ENCODE measurements at places on chromosomes 7 and 10.
A peak's percentile ranks its signal among the peaks of the same experiment; 100 is the strongest.

DNA sequence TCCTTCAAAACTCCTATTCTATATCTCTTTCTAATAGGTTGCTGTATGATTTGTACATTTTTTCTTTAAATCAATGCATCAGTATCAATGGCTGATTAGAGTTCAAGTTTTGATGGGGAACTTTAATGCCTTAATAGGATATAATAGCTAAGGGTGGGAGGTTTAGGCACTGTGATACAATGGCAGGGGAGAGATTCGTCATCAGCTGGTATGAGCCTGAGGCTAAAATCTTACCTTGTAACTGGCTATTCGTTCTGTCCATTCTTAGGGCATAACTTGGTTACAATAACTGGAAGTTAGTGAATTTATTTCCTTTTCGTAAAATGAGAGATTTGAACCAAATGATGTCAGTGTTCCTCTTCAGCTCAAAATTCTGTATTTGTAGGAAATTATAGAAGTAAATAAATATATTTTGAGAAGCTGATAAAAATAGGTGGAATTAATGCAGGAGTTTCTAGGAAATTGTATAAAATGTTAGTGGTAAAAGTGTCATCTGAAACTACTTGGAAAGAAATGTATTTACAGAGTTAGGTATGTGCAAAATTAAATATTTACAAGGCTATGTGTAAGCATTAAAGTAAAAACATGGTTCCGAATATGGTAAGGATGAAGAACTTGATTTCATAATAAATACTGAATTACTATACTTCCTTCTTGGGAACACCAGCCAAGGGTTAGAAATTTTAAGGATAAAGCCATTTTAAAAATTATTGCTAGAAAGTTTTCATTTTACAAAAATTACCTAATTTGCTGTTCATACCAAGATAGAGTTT is 27.5 kb upstream of the NAMPT start:
- no peak for DNase-seq

DNA sequence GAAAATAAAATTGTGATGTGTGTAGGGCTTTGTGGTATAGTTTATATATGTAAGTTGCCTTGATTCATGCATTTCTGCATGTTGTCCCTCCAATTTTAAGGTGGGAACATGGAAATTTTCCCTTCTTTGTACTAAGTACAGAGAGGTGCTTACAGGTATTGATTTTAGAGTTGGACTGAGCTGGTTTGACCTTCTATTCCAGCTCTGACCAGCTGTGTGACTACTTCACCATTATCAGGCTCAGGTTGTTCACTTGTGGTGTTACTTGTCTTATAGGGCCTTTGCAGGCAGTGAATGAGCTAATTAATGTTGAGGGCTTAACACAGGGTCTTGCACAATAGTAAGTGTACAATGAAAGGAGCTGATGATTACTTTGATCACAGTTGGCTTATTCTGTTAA is 16.3 kb downstream of the ZNF804B start:
- no peak for DNase-seq

DNA sequence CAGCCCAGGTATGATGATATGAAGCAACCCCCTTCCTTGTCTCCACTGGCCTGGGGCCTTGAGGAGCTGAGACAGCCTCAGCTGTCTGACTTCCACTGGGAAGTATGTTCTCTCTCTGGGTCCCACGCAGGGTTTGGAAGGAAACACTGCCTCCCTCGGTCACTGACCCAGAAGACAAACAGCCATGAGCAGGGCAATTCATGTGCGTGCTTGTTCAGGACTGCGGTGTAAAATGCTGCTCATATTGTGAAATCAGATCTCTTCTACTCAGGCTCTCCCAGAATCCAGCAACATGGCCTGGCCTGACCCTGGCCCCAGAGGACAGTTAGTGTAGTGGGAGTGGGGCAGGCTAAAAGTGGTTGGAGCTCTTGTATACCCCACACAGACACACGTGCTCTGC is 2.8 kb downstream of the CLCN1 start:
- no peak for DNase-seq

DNA sequence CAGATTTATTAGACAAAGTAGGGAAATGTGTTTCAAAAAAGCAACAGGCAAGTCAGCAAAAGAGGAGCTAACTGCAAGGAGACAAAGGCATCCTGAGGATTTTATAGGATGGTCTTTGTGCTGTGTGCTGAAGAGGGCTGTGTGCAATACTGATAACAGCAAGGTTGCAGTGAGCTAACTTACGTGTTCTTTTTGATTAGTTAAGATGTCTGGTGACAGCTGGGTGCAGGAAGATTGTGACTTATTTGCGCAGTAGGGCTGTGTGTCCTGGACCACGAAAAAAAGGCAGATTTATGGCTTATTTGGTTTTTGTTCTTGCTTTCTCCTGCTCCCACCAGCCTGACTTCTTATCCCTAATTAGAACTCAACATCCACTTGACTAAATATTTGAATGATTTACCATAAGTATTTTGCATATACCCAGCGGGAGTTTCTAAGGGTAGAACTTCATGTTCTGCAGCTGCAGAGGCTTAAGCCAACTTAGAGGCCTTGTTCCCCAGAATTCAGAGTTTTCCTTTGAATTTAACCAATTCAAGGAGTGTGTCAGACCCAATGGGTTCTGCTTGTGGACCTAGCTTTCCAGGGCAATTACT is 119.0 kb downstream of the ANKRD26 start:
- no peak for DNase-seq

DNA sequence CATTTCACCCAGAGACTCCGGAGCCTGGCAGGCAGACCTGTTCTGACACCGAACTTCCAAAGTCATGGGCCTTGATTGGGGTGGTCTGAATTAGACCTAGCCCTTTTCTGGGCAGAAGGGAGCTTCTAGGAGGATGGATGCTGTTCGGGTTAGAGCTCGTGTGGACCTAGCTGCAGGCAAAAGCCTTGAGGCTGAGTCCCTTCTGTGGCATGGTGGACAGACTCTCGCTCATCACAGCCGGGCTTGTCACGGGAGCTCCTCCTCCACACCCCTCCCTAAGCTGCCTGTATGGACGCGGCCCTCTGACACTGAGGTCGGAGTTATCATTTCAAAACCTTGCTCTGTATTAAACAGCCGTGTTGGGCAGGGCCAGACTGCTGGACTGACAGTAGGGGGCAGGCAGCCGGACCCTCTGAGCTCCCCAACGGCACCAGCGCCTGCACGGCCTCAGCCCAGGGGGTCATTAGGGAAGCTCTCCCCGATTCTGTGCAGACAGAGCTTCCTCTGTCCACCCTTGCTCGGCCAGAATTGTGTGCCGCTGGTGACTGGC is 2.2 kb downstream of the IRF5 start:
- DNase-seq = no peak

DNA sequence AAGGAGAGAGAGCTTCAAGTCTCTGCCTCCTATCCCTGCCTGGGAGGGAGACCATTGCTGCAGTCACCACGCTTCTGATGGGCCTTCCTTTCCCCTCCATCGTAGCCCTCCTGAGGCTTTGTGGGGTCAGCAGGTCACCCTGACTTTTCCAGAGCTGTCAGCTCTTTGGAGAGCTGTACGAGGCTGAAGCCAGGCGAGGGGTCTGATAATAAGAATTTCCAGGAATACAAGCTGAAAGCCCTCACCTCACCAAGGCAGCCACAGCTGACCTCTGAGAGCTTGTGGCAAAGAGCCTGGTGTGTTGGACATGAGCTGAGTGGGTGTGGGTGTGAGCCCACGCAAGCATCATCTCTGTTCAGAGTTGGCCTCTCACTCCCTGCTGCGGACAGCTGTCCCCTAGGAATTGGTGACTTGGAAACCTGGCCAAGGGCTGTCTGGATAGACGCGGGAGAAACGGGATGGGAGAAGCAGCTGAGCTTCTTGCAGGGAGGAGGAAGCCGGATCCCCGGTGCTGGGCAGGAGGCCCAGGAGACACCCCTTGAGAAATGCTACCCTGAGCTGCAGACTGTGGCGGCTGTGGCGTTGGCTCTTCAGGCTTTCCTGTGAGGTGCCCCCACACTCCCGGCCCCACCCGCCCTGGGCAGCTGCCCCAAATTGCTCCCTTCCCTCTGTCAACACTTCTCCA is 122.1 kb upstream of the BTBD16 start:
- DNase-seq = no peak

DNA sequence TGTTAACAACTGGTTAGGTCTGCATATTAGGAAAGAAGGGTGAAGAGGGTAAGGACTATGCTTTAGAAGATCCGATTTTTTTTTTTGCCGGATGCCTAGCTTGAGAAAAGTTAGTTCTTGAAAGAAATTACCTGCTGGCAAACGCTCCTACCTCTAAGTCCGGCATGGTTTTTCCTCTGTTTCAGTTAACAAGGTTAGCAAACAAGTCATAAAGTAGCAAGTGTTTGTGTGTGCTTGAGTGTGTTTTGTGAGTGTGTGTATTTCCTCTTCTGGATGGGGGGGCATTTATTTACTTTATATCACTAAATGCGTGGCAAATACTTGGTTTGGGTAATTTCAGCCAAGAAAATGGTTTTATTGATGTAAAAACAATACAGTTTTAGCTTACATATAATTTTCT is 195.6 kb downstream of the SUGCT start:
- DNase-seq = no peak

- peak; percentile 39 for DNase-seq
These were observed 6.3 kb downstream of the ZNF503 start for GRCh38 chr10:75395066-75395931.

- DNase-seq = no peak
These were observed 1.3 kb upstream of the SP4 start for GRCh38 chr7:21426286-21427181.

- DNase-seq = no peak
These were observed 11.6 kb upstream of the MACROH2A2 start for GRCh38 chr10:70041016-70041415.

GRCh38 chr7:803243-803635 is 29.0 kb upstream of the SUN1 start:
- DNase-seq = no peak

DNA sequence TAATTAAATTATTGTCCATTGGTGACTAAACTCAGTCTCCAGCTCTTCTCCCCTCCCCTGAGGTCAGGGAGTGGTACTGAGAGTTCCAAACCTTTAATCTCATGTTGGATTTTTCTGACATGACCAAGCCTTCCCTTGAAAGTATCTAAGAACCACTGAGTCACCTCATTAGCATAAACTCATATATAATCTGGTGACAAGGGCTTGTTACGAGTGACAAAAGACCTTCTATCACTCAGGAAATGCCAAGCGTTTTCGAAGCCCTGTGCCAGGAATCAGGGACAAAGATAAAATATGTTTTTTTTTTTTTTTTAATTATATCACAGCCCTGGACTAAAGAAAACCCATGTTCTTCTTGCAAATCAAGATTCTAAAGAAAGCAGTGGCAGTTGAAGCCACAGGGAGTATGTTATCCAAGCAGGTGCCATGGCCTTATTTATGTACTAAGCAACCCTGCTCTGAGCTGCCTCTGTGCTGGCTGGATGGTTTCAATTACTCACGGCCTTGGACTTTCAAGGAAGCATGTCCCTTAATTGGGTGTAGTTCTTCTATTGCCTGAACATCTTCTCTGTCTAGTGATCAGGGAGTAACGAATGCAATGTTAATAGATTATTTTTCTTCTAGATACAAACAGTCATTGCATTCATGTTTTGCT is 169.0 kb upstream of the PRKCQ start:
- no peak for DNase-seq

GRCh38 chr7:91165846-91166230 is 98.4 kb upstream of the FZD1 start:
- DNase-seq = no peak

GRCh38 chr10:61452655-61453641 is at the start of gene TMEM26:
TSS of gene TMEM26 (minus strand) at chr10:61453381. CDS start at chr10:61453081, 300 bp downstream.
- DNase-seq = no peak

- DNase-seq = no peak
These were observed 40.2 kb upstream of the GPAM start for GRCh38 chr10:112223725-112224124.

DNA sequence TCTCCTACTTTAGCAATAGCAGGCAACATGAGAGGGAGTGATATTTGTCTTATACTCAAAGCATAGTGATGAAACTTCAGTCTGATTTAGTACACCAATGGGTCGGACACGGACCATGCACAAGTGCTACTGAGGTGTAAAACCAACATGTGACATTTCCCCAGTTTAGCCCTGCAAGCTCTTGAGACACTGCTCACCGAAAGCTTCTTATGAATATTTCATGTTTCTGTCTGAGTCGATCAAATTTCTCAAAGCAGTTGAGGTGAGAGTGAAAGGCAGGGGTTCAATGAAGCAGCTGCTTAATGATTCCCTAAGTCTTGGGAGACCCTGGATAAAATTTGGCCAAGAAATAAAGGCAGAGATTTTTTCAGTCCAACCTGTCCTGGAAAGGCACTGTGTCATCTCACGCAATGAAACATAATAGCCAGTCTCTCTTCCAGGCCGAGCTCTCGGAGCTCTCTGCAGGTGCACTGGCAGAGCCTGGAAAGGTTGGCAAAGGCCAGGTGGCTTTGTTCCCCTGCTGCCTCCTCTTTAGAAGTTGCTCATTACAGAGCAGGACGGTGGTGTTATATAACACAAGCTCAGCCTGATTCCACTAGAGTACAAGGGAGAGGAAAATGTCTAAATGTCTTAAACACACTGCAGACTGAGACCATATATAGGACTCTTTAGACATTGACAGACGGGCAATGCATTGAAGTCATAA is 33.9 kb upstream of the XPNPEP1 start:
- no peak for DNase-seq

DNA sequence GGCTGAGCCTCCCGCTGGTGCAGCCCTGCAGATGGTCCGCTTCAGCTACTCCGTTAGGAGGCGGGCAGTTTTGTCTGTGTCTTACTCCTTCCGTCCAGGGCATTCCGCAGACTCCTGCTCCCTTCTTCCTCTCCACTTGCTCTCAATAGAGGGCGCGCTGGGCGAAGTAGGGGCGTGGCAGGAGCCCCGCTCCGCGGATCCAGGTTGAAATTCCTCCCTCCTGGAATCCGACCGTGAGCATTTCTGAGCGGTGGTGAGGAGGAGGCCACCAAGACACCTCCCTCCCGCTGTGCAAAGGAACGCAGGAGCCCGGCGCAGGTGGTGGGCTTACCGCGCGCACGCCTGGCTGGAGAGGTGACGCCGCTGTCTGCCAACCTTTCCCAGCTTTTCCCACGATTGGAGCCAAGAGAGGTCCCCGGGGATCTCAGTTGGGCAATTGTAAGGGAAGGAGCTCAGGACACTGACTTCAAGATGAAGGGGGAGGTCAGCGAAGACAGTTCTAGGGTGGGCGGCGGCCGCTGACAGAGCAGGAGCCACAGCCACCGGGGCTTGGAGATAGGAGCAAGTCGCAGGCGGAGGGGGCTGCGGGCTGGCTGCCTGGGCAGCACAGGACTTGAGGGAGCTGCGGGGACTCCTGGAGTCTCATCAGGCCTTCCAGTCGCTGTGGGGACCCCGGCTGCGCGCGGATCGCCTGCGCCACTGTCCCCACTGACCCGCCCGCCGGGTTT is 1011.3 kb downstream of the XPNPEP1 start:
- no peak for DNase-seq

GRCh38 chr7:32506266-32507054 is 11.2 kb downstream of the AVL9 start:
- DNase-seq = peak; percentile 62

GRCh38 chr7:40162516-40162915 is 27.7 kb downstream of the SUGCT start:
- DNase-seq = no peak

GRCh38 chr7:23184709-23185359 is 3.0 kb downstream of the NUP42 start:
- no peak for DNase-seq
